ENCODE measurements at places on chromosomes 1 and 21.

DNA sequence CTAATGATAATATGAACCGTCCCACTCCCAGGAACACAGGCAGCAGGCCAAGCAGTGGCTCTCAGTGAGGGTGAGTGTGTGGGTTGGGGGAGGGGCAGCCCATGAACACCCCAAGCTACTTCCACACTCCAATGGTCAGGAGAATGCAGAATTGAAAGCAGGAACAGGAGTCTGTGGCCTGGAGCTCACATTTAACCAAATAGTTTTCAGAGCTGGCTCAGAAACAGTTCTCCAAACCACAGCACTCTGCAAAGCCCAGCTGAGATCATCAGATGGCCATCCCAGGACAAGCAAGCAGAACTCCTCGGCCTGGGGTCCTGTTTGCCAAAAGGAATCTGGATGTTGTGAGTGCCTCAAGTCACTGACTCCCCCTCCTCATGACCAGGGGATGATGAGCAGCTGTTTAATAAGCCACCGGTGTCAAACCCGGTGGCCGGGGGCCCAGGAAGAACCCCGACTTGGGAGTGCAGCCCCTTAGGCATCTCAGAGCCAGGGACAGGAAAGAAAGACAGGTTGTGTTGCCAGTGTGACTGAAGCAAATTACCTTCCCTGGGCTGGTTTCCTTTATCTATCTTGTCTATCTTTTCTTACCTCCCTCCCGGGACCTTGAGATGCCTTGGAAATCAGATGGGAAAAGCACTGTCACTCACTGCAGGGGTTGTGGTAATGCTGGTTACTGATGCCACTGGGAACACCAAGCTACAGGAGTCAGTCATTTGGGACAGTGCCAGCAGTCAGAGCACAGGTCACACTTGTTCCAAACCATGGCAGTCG lies 20.4 kb downstream of the DEGS1 start:
- no peak overlapping the region for H3K27ac ChIP-seq
- H3K27me3 ChIP-seq = no peaks in the 10 kb centered on the region
- peaks cover 6% of the 10 kb centered on the region for H3K4me1 ChIP-seq
- no peak overlapping the region for H3K4me3 ChIP-seq
- DNase-seq = no peak

GRCh38 chr1:32848354-32849063 lies 22.2 kb downstream of the FNDC5 start:
- peaks cover 34% of the 10 kb centered on the region for H3K36me3 ChIP-seq
- no peak for DNase-seq
- H3K4me3 ChIP-seq = no peak overlapping the region

DNA sequence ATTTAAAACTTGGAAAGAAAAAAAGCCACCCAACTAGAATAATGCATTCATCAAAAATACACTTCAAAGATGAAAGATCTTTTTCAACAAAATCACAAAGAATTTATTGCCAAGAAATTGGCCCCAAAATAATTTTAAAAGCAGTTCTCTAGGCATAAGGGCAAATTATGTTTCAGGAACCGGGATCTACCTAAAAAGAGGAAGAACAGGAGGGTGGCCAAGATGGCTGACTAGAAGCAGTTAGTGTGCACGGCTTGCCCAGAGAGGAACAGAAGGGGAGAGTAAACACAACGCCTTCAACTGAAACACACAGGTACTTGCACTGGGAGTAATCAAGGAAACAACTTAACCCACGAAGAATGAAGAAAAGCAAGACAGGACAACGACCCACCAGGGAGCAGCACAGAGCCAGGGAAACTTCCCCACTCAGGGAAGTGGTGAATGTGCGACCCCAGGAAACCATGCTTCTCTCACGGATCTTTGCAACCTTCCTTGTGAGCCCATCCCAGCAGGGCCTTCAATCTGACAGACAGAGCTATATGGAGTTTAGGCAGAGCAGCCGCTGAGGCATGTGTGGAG lies 46.1 kb downstream of the ACKR1 start:
- H3K27ac ChIP-seq = no peak overlapping the region
- no peaks in the 10 kb centered on the region for H3K36me3 ChIP-seq
- no peaks in the 10 kb centered on the region for H3K4me1 ChIP-seq
- no peak for DNase-seq
- H3K4me3 ChIP-seq = no peak overlapping the region

DNA sequence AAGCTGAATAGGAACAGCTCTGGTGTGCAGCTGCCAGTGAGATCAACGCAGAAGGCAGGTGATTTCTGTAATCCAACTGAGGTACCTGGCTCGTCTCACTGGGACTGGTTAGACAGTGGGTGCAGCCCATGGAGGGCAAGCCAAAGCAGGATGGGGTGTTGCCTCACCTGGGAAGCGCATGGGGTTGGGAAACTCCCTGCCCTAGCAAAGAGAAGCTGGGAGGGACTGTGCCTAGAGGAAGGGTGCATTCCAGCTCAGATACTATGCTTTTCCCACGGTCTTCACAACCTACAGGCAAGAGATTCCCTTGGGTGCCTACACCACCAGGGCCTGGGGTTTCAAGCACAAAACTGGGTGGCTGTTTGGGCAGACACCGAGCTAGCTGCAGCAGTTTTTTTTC lies 183.2 kb downstream of the DNM3 start:
- H3K27ac ChIP-seq = no peak overlapping the region
- H3K4me1 ChIP-seq = no peaks in the 10 kb centered on the region
- H3K36me3 ChIP-seq = peaks cover 4% of the 10 kb centered on the region
- H3K27me3 ChIP-seq = peaks cover 58% of the 10 kb centered on the region

DNA sequence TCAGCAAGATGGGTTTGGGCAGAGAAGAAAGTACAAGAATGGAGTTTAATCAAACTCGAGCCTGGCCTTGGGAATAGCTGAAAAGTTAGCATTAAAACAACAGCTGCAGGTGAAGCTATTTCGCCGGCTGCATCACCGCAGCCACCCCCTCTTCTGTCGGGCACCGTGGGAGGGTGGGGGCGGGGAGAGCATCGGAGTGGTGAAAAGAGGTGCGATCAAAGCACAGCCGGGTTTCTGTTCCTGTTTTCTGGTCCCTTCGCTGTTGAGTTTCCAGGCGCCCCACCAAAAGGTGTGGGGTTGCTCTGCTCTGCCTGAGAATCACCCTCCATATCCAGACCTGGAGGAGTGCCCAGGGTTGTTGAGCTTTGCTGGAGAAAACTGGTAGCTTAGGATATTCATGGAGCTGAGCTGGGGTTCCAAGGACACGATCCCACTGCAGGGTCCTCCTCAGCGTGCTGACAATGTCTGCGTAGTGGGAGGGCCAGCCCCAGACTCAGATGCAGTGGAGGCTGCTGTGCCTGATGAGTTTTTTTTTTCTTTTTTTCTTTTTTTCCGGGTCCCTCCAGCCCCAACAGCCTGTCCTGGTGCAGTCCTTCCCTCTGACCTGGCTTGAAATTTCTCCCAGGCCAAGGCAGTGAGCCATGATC lies 127.5 kb upstream of the C1orf174 start:
- H3K4me3 ChIP-seq = no peak overlapping the region

DNA sequence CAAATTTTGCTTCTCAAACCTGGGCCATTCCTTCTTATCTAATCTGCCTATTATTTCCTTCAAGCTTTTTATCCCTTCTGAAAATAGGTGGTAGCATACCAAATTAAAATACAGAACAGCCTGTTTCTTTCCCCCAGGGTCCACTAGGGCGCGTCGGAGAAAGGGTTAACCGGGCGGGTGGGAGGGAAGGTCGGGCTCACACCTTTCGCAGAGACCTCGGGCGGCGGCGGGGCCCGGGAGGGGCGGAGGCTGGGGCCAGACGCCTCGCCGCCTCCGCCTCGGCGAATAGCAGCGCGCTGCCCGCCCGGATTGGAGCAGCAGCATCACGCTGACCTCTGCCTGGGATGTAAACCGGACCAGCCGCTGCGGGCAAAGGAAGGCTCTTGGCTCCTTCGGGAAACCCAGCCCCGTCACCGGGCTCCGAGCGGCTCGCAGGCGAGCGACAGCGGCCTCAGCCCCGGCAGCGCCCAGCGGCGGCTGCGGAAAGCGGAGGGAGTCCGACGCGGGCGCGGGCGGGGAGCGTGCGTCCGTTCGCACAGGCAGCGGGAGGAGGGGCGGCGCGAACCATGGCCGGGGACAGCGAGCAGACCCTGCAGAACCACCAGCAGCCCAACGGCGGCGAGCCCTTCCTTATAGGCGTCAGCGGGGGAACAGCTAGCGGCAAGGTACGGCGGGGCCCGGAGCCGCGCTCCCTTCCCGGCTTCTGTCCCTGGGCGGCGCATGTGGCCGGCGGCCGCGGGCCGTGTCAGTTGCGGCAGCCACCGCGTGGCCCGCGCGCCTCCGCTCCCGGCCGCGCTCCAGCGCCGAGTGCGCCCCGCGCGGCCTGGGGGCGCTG lies at the start of gene UCK2:
Gene UCK2 (plus strand): TSS at position 347 of the 835 bp plus-strand sequence. CDS start 220 bp downstream, at position 567.
- peaks cover 4% of the 10 kb centered on the region for H3K36me3 ChIP-seq
- peak within 1 kb of the TSS; percentile 90 for H3K4me3 ChIP-seq
- DNase-seq = peak; percentile 33
- H3K27ac ChIP-seq = peak within 1 kb of the TSS; percentile 78

All from central memory CD8-positive, alpha-beta T cell (primary cell).